IMR-90 (cell line): ENCODE measurements at places on chromosomes 1 and 21.

GRCh38 chr1:216201946-216202345, 221.3 kb downstream of the USH2A start:
- no peak for DNase-seq

DNA sequence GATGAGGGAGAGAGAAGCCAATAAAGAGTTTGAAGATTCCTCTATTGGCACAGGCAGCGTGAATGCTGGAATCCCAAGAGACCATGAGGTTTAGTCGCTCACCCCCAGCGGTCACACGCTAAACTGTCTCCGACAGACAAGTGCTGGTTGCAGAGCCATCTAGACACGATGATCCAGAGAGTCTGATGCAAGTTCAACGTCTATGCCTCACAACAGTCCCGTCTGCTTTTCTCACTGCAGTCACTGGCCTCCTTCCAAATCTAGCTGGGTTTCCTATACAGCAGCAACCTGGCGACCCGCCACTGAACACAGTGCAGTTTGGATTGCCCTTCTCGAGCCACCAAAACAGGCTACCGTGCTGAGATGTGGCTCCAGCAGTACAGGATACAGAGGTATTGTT, 98.6 kb upstream of the KRTAP19-8 start:
- DNase-seq = peak; percentile 74

DNA sequence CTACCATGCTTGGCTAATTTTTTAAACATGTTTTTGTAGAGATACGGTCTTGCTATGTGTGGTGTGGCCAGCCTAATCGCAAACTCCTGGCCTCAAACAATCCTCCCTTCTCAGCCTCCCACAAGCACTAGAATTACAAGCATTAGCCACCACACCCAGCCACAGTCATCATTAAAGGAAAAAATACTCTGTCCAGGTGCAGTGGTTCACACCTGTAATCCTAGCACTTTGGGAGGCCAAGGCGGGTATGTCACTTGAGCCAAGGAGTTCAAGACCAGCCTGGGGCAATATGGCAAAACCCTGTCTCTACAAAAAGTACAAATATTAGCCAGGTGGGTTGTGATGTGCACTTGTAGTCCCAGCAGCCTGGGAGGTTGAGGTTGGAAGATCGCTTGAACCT, 25.0 kb upstream of the NLRP3 start:
- DNase-seq = no peak

GRCh38 chr1:201157949-201158348, 3.7 kb upstream of the TMEM9 start:
- no peak for DNase-seq

DNA sequence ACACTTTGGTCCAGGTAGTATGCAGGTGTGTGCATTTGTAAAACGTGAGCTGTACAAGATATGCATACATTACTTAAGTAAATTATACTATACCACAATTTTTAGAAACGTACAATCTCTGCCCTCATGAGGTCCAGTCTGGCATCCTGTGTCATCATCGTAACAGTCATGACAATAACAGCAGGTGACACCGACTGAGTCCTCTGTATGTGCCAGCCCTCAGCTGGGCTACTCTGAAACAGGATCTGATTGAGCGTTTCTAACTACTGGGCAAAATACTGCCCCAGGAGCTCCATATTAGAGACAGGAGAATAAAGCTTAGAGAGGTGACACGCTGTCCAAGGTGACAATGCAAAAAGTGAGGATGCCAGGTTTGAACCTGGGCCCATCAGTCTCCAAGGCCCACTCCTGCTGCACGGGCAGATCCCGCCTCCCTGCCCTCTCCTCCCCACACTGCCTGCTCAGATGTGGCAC, 47.2 kb upstream of the ECE1 start:
- no peak for DNase-seq

DNA sequence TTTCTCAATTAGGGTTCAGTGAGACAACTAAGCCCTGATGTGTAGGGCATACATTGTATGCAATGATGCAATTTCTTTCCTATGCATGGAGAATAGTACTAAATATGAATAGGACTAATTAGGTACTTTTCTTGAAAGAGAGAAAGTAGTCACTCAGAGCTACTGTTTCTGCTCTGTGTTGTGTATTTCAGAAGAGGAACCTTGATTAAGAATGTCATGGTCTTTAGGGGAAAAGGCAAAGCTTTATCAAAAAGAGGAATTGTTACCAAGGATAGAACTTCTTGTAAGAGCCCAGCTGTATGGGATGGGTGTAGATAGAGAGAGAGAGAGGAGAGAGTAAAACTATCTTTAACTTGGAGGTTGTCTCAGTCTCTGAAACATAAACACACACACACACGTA, 49.1 kb downstream of the HLX start:
- no peak for DNase-seq

DNA sequence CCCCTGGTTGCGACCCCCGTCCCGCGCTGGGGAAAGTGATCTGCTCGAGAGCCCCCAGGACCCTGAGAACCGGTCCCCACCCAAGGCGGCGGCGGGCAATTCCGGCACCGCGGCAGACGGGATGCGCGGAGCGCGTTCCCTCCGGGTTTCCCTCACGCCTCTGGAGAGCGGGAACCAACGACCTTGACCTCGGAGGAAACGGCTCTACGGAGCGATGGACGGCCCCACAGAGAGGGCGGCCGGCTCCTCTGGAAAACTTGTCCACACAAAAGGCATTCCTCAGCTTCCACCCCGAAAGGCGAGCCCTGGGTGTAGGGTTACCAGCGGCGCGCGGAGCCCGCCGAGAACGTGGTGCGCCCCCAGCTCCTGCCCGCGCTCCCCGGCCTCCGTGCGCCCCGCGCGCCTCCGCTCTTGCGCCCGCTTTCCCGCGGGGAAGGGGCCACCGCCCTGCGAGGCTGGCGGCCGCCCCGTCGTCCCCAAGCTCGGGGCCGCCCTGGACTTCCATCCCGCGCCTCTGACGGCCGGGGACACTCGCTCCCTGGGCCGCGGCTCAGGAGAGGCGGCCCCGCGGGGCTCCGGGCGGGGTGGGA, 391 bp upstream of the KIAA1614 start:
- peak; percentile 34 for DNase-seq

DNA sequence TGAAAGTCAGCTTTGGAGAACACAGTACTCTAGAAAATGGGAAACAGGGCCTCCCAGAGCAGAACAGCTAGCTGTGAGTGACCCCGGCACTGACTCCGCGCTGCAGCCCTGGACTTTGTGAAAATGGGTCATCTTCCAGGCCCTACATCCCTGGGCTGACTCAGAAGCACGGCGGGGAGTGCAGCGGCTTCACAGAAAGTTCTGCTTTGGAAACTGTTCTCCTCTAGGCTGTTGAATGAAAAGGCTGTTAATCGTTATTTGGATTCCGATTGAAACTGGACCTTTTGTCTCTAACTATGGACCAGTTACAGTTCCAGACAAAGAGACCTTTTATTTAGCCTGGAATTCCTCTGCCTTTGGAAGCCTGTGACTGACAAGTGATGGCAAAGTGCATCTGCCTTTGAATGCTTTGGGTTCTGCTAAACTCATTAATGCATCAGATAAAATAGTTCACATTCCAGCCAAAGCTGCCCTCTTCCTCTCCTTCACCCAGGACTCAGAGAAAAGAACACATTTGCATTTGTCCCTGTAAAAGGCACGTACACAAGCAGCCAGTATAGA, 144.9 kb upstream of the HOOK1 start:
- peak; percentile 43 for DNase-seq

GRCh38 chr1:67515324-67516080, 85.3 kb upstream of the SERBP1 start:
- no peak for DNase-seq

DNA sequence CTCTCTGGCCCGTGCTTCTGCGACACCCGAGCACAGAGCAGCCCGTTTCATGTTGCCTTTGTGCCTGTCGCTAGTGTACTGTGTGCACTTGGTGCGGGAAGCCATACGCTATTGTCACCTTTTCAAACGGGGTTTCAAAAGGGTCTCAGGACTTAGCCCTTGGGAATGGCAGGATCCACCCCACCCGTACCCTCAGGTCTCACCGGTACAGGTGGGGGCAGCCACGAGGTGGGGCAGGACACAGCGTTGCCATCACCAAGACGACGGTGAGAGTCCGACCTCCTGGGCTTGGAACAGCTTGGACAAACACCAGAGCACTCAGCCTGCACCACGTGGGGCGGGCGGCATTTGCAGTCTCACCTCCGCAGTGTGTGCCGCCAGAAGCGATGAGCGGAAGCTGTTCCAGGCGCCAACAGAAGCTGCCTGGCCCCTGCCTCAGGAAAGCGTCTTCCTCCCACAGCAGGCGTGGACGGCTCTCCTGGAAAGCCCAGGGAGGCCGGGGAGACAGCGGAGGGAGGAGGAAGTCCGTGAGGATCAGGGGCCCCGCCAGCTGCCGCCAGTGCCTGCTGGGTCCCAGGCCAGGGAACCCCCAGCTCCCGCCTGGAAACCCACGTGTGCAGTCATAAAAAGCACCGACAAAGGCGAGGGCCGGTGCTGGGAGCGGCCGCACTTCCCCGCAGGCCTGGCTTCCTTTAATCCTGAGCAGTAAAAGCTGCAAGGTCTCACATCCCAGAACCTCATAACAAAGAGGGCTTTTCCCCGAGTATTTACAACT, 131.3 kb upstream of the ARHGEF16 start:
- no peak for DNase-seq

GRCh38 chr1:227192163-227192562, 126.1 kb downstream of the CDC42BPA start:
- peak; percentile 98 for DNase-seq

GRCh38 chr1:86993269-86993985, 79.0 kb downstream of the HS2ST1 start:
- no peak for DNase-seq

- DNase-seq = no peak
Observed at GRCh38 chr1:241332037-241332409, 25.0 kb downstream of the RGS7 start.

- peak; percentile 44 for DNase-seq
Observed at GRCh38 chr1:29706936-29707335, 470.6 kb downstream of the PTPRU start.

DNA sequence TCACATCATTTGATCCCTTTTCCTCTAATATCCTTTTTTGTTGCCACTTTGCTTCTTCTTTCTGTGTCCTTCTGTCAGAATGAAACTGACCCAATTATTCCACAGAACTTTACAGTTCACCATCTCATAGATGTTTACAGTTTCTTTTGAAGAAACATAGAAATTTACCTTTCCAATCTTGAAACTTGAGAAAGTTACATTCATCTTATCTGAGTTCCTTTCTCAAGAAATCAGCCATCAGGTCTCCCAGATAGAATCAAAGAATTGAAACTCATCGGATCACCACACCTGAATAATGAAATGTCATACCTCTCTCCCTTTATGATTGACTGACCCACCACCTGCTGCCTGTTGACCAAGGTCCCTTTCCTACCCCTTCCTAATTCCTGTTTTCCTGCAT, 23.7 kb downstream of the CBR1 start:
- no peak for DNase-seq

DNA sequence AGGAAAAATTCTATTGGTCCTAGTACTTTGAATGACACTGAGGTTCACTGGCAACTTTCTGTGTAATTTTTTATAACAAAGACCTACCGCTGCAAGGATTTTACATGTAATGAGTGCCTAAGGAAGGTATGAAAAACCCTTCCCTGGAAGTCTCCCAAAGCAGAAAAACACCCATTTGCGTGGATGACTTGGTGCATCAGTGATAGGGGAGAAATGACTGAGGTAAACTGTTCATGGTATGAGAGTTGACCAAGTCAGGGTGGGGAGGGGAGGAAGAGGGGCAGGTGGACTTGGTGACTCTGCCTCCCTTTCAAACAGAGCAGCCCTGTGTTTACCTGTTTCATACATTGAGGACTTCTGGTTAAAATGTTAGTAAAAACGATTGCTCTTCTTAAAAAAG, 78.8 kb upstream of the IPO9 start:
- DNase-seq = peak; percentile 43

GRCh38 chr1:145997718-145998023, 1.3 kb upstream of the TXNIP start:
- DNase-seq = no peak

- DNase-seq = peak; percentile 10
Observed at GRCh38 chr1:107965110-107965991, at the start of gene VAV3. Gene VAV3, minus strand, starts transcription at chr1:107965180. Its CDS starts 311 bp downstream, at chr1:107964869.

DNA sequence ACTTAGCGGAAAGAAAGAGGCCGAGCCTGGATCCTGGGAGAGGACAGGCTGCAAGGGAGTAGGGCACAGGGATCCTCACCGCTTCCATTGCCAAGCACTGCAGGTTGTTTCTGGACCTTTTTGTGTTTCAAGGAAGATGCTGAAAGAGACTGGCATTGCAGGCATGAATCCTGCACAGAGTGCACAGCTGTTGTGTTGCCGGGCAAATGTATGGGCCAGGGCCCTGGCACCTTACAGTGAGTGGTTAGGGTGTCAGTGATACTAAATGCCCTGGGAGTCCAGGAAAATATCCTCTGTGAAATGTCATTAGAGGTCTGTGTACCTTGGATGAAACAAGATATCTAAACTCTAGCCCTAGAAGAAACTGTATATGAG, 145.5 kb upstream of the FGGY start:
- DNase-seq = no peak

DNA sequence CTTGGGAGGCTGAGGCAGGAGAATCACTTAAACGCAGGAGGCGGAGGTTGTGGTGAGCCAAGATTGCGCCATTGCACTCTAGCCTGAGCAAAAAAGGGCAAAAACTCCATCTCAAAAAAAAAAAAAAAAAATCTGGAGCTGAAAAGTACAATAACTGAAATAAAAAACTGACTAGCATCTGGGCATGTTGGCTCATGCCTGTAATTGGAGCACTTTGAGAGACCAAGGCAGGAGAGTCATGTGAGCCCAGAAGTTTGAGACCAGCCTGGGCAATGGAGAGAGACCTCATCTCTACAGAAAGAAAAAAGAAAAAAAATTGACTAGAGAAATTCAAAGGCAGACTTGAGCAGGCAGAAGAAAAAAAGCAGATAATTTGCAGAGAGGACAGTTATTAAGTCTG, 18.1 kb downstream of the CLDN19 start:
- no peak for DNase-seq

DNA sequence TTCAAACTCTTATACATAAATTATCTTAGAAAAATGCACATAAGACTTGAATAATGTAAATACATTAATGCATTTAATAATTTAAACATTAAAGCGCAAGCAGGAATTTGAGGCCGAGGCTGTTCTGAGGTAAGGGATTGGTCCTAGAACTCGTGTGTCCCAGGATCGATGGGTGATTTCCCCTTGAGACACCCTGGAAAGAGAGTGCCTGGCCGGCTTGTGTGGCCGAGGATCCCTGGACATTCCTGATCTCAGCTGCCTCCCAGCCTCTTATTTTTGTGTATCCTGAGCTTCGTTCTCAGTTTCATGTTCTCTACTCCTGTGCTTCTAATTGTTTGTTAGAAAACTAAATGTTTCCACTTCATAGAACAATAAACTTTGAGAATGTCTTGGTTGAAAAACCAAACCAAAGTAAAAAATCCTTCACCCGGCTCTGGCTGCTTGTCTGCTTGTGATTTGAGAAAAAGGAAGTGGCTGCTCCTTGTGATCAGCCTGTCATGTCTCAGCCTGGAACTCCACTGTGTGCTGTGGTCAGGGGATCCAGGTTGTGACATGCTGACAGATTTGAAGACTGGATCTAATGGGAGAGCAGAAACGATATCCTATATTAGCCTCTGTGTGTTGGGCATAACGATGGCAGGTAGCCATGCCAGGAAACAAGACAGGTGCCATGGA, 40.7 kb downstream of the PEX14 start:
- no peak for DNase-seq
